ENCODE measurements at places on chromosomes 4 and X.

DNA sequence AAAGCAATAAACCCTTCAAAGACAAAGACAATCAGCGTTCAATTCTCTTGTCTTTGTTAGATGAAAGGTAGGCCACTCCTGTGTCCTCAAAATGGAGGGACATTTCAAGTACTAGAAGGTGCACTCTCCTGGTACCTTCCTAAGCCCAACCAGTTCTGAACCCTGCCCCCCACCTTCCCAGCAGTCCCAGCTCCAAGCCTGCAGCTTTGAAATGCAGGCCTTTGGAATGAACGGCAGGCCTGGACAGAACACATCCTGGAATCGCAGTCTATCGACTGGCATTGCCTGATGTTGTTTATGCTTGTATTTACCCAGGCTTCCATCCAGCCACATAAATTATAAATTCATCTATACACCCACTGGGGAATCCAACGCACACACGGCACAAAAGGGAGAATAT is 47.4 kb downstream of the RASGEF1B start:
- no peak for DNase-seq

- DNase-seq = no peak
Observed at GRCh38 chr4:78691334-78691754, 84.8 kb upstream of the BMP2K start.

- no peak for DNase-seq
Observed at GRCh38 chrX:86329174-86329573, 180.9 kb downstream of the DACH2 start.

DNA sequence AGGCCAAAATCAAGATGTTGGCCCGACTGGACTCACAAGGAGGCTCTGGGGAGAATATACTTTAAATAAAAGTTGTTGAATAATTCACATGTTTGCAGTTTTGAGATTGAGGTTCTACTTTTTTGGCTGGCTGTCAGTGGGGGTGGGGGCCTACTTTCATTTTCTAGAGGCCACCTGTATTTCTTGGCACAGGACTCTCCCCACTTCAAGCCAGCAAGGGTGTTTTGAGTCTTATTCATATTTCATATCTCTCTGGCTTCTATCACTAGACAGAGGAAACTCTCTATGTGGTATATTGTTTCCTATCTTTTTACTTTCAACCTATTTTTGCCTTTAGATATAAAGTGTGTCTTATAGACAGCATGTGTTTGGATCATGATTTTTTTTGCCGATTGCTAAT is 266.4 kb downstream of the PRR32 start:
- DNase-seq = no peak

- DNase-seq = peak; percentile 42
Observed at GRCh38 chrX:9465380-9466123, 694 bp downstream of the TBL1X start.

GRCh38 chr4:105179539-105180401 is 33.1 kb downstream of the TET2 start:
- no peak for DNase-seq

- no peak for DNase-seq
Observed at GRCh38 chr4:129344058-129344457, 248.1 kb downstream of the C4orf33 start.

- no peak for DNase-seq
Observed at GRCh38 chrX:131739823-131740222, 195.9 kb downstream of the OR13H1 start.

DNA sequence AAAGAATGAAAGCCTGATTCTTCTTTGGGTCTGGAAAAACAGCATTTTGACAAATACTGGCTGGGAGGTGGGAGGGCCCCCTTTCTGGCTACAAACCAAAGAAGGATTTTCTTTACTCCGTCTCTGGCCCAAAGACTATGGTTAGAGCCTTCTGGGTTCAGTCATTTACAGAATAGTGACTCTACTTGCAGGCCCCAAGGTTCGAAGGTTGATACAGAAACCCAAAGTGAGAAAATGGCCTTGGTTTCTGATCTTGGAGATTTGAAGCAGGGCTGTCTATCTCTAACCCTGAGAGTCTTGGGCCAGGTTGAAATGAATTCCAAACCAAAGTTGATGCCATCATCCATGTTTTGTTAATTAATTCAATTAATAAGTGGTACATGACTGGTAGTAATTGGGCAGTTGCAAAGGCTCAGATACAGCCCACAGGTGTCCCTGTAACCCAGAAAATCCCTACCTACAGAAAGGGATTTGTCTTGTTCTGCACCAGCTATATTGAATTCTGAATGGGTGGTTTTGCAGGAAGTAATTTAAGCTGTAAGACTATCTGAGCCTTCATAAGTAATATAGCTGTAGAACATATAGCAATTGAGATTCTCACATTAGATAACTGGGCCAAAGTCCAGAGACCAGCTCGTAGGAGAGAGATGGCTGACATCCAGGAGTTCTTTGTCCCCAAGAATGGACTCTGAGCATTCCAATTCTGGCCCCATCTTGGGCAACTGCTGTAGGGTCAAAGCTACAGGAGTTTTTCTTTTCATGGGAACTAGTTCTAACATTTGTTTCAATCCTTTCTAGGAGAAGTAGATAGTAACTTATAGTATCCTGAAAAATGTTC is 34.5 kb downstream of the CHRNA9 start:
- DNase-seq = no peak

DNA sequence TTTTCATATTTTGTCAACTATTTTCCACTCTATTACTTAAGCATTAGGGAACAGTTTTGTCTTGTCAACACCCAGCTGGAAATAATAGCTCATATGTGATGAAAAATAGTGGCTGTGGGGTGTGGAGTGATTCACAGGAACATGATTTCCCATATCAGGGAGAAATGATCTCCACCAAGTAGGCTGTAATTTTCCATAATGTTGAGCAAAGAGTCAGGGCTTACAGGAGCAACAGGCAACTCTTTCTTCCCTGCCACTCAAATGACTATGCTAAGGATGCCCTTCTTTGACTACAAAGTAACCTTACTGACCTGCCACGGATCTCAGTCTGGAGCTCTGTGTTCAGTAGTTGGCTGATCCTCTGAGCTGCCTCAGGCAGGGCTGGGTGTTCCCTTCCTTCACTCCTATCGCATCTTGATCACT is 90.0 kb upstream of the GATB start:
- DNase-seq = no peak

- DNase-seq = no peak
Observed at GRCh38 chr4:89243733-89244252, 63.8 kb downstream of the GPRIN3 start.

DNA sequence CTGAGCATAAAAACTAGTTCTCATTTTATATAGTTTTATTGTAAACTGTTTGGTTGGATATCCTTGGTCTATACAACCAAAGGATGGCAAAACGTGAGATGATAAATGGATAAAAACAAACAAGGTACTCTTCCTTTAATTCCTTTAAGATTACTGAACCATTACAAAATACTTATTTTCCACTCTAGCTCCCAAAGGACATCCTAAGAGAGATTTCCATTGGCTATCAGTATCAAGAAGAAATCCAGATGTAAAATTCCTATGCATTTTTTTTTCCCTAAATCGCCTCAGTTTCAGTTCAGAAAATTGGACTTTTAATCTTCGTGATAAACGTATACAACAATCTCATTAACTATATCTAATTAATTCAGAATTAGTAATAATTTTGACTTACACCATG is 2.3 kb downstream of the FBXL5 start:
- DNase-seq = no peak

GRCh38 chr4:70158576-70158975 is 4.5 kb downstream of the PRR27 start:
- DNase-seq = no peak

DNA sequence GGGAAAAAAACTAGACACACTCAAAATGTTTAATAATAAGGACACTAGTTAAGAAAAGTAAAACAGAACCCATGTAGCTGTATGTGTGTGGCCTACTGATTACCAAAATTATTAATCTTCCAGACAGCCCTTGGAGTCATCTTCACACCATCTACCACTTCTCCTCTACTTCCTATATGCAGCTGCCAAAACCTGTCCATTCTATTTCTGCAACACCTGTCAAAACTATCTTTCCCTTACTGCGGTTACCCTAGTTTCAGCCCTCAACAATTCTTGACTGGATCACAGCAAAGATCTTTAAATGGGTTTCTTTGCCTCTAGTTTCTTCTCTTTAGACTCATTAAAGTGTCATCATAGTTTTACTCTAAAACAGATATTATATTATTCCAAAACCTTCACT is 72.6 kb downstream of the GPR82 start:
- DNase-seq = no peak

GRCh38 chr4:633976-634598 is 8.7 kb downstream of the PDE6B start:
- no peak for DNase-seq

GRCh38 chrX:136586386-136586785 is 54.4 kb downstream of the VGLL1 start:
- no peak for DNase-seq

- DNase-seq = no peak
Observed at GRCh38 chr4:169634975-169635374, 14.6 kb downstream of the CLCN3 start.

GRCh38 chrX:25013632-25014365 is 2.0 kb downstream of the ARX start:
- no peak for DNase-seq

- DNase-seq = no peak
Observed at GRCh38 chr4:182507805-182508204, 264.6 kb downstream of the TENM3 start.

DNA sequence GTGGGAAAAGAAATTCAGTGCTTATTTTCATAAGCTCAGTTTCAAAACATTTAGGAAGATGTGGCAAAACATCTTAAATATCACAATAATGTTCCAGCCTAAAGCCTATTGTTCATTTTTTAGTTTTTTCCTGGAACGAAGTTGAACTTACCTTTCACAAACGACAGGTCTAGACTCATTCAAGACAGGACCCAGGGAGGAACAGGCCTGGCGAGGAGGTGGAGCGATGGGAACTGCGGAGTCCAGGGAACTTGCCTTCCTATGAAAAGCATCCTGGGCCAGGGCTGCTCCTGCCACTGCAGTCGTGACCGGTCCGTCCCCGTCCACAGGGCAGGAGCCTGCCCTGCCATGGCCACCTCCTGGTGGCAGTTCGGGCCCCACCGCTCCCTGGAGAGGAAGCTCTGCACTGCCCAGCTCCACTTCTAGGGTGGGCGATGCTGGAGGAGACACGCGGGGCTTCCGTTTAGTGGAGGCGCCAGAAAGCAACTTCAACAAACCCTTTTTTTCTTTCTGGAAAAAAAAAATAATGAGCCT is 96.7 kb upstream of the CBR4 start:
- no peak for DNase-seq

GRCh38 chrX:57821703-57822387 is 88.4 kb downstream of the ZXDA start:
- peak; percentile 38 for DNase-seq

GRCh38 chr4:39528061-39528465 is 824 bp upstream of the UGDH start:
- DNase-seq = no peak

DNA sequence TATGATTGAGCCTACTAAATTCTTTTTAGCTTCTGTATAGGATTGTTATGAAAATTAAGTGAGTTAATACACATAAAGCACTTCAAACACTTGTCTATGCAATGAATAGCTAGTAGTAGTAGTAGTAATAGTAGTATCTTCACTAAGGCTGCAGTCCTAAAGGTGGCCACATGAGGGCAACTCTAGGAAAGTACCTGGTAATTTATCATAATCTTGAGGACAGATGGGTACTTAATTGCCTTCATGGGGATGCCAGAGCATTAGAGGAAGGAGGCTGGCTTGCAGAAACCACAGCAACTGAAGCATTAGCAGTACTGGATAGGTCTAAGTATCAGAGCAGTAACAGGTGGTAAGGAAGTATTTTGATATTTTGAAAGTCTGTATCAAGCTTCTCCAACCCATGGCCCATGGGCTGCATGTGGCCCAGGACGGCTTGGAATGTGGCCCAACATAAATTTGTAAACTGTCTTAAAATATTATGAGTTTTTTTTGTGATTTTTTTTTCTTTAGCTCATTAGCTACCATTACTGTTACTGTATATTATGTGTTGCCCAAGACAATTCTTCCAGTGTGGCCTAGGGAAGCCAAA is 17.3 kb downstream of the NIPAL1 start:
- peak; percentile 76 for DNase-seq

- DNase-seq = no peak
Observed at GRCh38 chr4:25757452-25757851, 101.8 kb downstream of the SLC34A2 start.

DNA sequence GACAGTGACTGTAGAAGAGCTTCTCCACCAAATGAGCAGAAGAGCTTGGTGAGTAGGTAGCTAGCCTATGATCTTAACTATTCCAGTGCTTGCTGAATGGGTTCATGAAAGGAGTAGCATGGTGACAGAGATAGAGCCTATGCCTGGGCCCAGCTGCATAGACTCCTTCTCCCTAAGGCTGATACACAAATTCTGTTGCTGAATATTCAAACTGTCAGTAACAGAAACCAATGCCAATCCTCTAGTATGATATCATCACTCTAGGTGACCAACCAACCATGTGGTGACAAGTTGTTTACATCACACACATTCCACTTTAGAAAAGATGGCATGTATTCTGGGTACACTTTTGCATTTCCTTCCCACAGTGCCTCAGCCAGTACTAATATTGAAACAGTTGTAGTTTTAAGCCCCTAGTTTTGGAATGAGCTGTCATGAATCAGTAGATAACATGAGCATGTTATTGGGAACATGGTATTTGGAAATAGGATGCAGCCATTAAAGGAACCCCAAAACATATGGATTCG is 103.4 kb upstream of the GRXCR1 start:
- no peak for DNase-seq

- DNase-seq = no peak
Observed at GRCh38 chrX:67953658-67954057, 409.8 kb downstream of the AR start.

- no peak for DNase-seq
Observed at GRCh38 chr4:183321516-183321915, 710 bp downstream of the CLDN24 start.

- DNase-seq = peak; percentile 11
Observed at GRCh38 chrX:13387666-13388494, 68.0 kb upstream of the ATXN3L start.

GRCh38 chrX:11352296-11352741 is 59.1 kb downstream of the AMELX start:
- no peak for DNase-seq

DNA sequence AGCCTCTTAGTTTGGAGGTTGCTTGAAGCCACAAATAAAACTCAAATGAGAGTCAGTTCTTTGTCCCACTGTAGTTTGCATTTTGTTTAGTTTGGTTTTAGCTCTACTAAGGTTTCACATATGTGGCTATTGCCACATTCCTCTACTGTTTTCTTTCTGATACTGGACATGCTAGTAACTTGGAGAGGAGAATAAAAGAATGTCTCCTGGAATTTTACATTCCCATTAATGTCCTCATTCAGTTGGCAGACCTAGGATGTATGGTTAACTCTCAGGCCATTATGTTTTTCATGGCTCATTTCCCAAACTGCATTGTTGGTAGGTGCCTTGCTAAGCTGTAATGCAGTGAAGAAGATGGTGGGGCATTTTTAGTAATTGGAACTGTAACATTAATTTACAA is 29.9 kb downstream of the UPRT start:
- DNase-seq = no peak

GRCh38 chr4:173270312-173271027 is 63.7 kb downstream of the HMGB2 start:
- DNase-seq = no peak
